Smooth muscle cell of the pulmonary artery (primary cell): ENCODE measurements at places on chromosomes 3 and 15. TPM values are rescaled to one million over a fixed set of nuclear protein-coding genes. Genes with fewer than 3 reads are reported as not detected.

Gene GUCA1C
- not detected in 2 replicates for total RNA-seq

Gene RFT1
- 16.4 and 23.6 TPM in 2 replicates for total RNA-seq

Gene CA12
- total RNA-seq = 215 and 359 TPM in 2 replicates

Gene EPB42
- total RNA-seq = 0.23 TPM in 1 of 2 replicates, not detected in the other

Gene RPUSD3
- 17.5 and 22.3 TPM in 2 replicates for total RNA-seq

Gene SEMA3B
- total RNA-seq = 17.2 and 25.6 TPM in 2 replicates

Gene VGLL3
- total RNA-seq = 17.9 and 93.0 TPM in 2 replicates

Gene LRRC31
- not detected in 2 replicates for total RNA-seq

Gene PP2D1
- not detected in 2 replicates for total RNA-seq

Gene SQOR
- 50.1 and 69.2 TPM in 2 replicates for total RNA-seq

Gene SRGAP3
- 2.8 and 7.6 TPM in 2 replicates for total RNA-seq

Gene LRRC2
- total RNA-seq = 0.36 and 1.5 TPM in 2 replicates

Gene ISG20
- 2.2 and 4.0 TPM in 2 replicates for total RNA-seq

Gene FHIT
- total RNA-seq = 1.0 and 1.3 TPM in 2 replicates

Gene IL17RC
- total RNA-seq = 22.2 and 32.3 TPM in 2 replicates

Gene COL6A5
- total RNA-seq = not detected in 2 replicates

Gene CCR9
- total RNA-seq = not detected in 2 replicates

Gene FETUB
- total RNA-seq = not detected in 2 replicates

Gene SCG3
- total RNA-seq = not detected in 2 replicates

Gene TRIM71
- not detected in 2 replicates for total RNA-seq

Gene SERINC4
- total RNA-seq = not detected in 2 replicates

Gene CACNA2D3
- 0.03 and 0.72 TPM in 2 replicates for total RNA-seq

Gene TLR9
- under 0.01 and 0.23 TPM in 2 replicates for total RNA-seq

Gene ROBO2
- total RNA-seq = 0.43 and 1.4 TPM in 2 replicates

Gene IQCH
- 4.0 and 5.0 TPM in 2 replicates for total RNA-seq

Gene NR2E3
- total RNA-seq = 0.13 and 0.20 TPM in 2 replicates

Gene CCR3
- total RNA-seq = not detected in 2 replicates

Gene SNAP23
- 66.4 and 82.4 TPM in 2 replicates for total RNA-seq

Gene XCR1
- total RNA-seq = not detected in 2 replicates

Gene ENTPD3
- total RNA-seq = 0.10 and 0.13 TPM in 2 replicates

Gene IQCF5
- not detected in 2 replicates for total RNA-seq

Gene ZPLD1
- total RNA-seq = 0.13 and 1.1 TPM in 2 replicates

Gene SAMD7
- not detected in 2 replicates for total RNA-seq

Gene CYP8B1
- total RNA-seq = not detected in 2 replicates
